SIG-M5 (cell line): ENCODE measurements at places on chromosomes 1 and 21.

GRCh38 chr1:9097947-9098705, 28.7 kb upstream of the SLC2A5 start:
- no peak for DNase-seq

- no peak for DNase-seq
Measured at GRCh38 chr1:184283999-184284398, 102.8 kb upstream of the C1orf21 start.

DNA sequence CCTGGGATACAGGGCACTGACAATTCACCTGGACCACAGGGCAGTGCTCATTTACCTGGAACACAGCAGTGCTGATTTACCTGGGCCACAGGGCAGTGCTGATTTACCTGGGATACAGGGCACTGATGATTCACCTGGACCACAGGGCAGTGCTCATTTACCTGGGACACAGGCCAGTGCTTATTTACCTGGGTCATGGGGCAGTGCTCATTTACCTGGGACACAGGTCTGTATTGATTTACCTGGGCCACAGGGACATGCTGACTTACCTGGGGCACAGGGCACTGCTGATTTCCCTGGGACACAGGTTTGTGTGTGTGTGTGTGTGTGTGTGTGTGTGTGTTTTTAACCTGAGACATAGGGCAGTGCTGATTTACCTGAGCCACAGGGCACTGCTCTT, 261.7 kb downstream of the MATN1 start:
- DNase-seq, result no peak

DNA sequence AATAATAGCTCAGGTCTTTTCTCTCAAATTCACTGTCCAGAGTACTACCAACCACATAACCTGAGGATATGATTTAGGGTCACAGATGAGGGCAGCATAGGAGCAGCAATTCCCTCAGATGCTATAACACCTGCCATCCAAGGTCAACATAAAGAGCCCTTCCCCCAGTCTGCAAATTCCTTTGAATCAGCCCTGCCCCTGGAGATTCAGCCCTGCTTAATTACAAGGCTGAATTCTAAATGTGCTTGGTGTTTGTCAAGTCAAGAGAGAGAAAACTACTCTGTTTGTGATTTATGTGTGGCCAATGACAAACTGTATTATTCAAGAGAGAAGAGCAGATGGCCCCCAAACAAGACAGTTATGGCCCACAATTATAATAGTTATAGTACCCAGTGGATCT, 195.7 kb upstream of the ADGRL2 start:
- no peak for DNase-seq

- no peak for DNase-seq
Measured at GRCh38 chr1:22916471-22916820, 56.2 kb downstream of the LACTBL1 start.

DNA sequence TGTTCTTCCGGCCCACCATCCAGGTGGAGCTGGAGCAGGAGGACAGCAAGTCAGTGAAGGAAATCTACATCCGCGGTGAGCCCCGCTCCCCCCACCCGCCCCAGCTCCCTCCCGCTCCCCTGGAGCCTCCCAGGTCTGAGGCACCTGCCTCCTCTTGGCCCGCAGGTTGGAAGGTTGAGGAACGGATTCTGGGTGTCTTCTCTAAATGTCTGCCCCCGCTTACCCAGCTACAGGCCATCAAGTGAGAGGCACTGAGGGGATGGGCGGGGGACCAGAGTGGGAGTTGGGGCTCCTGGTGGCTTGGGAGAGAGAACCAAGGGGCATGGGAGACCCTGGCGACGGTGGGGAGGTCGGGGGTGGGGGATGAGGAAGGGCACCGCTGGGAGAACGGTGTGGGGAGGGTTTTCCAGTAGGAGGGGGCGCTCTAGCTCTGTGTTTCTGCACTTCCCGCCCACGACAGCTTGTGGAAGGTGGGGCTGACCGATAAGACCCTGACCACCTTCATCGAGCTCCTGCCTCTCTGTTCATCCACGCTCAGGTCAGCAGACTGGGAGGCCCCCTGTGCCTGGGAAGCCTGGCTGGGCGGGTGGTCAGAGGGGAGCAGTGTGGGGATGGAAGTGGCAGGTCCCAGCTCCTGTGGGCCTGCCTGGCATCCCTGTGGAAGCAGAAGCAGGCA, 4.2 kb downstream of the LRRC71 start:
- DNase-seq, result no peak

DNA sequence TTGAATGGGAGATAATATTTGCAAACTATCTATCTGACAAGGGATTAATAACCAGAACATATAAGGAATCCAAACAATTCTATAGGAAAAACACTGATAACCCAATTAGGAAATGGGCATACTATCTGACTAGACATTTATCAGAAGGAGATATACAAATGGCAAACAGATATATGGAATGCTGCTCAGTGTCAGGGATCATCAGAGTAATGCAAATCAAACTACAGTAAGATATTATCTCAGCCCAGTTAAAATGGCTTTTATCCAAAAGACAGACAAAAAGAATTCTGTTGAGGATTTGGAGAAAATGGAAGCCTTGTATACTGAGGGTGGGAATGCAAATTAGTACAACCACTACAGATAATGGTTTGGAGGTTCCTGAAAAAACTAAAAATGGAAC, 758.0 kb upstream of the B3GALT2 start:
- no peak for DNase-seq

DNA sequence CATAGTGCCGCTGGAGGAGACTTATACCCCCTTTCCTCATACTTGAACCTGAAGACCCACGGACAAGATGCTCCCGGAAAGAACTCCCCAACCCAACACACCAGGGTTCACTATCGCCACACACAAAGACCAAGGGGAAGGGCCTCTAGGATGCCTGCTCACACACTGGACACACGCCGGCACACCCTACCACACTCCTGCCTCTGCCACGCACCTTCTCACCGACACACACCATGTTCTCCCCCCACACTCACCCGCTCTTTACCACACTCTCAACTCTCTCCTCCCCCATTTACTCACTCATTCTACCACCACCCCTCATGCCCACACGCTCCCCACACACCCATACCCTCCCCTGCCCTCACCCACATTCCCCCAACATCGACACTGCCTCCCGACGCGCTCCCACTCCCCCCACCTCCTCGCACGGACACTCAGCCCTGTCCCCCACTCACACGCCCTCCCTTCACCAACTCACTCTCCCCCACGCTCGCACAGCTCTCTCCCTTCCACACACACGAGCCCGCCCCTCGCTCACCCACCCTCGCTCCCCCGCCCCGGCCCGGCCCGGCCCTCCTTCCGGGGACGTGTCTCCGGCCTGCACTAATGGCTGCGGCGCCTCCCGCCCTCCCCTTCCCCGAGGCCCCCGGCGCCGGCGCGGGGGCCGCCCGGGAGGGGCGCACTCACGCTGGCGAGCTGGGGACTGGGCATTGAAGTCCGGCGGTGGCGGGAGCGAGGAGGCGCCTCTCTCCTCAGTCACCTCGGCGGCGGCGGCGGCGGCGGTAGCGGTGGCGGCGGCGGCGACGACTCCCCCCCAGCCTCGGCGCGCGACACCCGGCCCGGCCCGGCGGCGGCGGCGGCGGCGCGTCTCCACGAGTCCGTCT, 626 bp downstream of the PTP4A2 start:
- no peak for DNase-seq

- DNase-seq, result no peak
Measured at GRCh38 chr1:23732363-23733224, 10.7 kb upstream of the ELOA start.

DNA sequence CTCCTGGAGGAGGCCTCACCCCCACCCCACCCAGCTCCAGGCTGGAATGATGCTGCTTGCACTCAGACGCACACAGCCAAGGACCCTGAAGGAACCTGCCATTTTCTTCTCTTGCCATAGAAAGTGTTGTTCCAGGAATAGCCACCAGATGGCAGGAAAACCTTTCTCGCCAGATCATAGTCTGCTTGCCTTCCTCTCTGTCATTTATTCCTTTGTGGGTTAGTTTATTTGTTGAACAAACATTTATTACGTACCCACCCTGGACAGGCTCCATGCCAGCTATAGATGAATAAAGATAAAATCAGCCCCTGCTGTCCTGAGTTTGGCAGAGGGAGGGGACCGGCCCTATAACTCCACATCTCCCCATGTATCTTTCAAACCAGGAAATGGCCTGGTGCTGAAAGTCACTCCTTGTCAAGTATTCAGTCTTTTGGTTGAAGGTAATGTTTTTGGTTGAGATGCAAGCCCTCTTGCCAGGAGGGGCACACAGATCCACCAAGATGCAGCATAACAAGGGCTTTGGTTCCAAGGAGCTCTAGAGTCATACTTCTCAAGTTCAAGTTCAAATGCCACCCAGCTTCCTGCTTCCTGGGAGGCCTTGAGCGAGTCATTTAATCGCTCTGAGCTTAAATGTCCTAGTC, 7.0 kb upstream of the KCNC4 start:
- peak; percentile 11 for DNase-seq

GRCh38 chr1:159443066-159443750, 3.7 kb downstream of the OR10J1 start:
- DNase-seq, result no peak

GRCh38 chr1:209248649-209249279, 334.8 kb upstream of the CAMK1G start:
- DNase-seq, result no peak

- DNase-seq, result no peak
Measured at GRCh38 chr1:53598966-53599365, 139.8 kb downstream of the DMRTB1 start.

- no peak for DNase-seq
Measured at GRCh38 chr21:14742119-14742518, 196.0 kb upstream of the SAMSN1 start.

GRCh38 chr1:220767312-220768125, 19.2 kb upstream of the MTARC1 start:
- DNase-seq, result no peak

DNA sequence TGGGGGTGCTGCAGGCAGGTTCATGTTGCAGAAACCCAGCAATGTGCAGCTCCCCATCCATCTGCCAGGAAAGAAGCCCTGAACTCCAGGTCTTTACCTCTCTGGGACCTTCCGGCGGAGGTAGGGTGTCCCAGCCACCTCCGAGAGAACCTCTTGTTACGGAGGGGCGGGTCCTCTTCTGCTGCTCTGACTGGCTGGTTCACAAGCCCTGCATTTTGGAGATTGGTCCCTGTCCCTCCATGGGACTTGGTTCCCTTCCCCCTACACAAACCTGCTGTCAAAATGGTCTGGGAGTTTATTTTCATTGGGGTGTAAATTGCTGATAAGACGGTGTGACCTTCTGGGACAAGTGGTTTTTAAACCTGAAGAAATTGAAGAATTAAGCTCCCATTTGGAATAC, 8.0 kb upstream of the CELSR2 start:
- no peak for DNase-seq

DNA sequence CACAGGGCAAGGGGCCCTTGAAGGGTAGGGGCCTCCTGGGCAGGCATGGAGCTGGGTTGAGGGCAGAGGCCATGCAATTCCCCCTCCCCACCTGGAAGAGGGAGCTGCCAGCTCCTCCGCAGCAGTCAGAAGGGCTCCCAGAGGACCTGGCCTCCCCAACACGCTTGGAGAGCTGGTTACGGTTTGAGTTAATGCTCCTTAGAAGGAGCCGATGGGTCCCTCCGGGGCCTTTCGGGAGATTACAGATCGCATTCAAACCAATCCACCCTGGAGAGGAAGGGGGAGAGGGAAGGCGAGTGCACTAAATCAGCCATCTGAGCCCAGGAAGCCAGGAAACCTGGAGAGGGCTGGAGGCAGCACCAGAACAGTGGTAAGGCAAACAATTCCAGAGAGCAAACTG, 106.3 kb upstream of the CSF3R start:
- no peak for DNase-seq

DNA sequence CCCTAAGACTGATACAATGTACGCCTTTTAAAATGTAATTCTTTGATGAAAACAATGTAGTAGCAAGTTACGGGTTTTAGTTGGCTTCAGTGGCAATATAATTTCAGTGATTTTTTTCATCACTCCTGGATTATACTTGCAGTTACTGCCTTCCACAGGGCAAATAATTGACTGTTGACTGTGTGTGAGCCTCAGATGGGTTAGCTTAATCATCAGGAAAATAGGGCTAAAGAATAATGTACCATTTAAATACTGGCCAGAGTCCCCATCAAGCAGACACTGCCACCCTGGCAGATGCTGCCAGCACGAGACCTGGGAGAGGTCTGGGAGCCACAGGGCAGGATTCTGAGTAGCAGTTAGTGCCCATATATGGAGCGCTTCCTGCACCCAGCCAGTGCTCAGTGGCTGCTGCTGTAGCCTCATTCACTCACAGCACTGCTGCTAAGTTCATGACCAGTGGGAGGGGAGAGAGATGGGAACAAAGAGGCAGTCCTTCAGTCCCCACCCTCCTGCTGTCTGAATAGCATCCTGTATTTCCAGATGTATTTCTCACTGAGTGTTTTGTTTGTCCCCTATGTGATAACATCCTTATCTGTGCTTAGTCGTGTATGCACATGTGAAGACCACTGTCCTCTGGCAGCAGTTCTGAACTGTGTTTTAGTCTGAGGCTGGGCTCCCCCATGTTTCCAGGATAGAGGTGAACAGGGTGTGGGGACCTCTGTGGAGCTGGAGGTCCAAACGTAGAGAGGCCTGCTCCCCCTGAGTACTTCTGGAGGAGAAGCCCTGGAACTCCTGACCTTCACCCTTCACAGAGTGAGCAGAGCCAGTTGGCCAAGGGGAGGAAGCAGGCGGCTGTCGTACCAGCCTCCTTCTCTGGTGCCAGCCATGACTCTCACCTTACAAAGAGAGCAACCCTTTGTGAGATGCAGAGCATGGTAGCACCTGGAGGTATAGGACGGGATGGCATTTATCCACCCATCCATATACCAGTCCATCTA, 80.4 kb downstream of the ADARB1 start:
- DNase-seq, result no peak

DNA sequence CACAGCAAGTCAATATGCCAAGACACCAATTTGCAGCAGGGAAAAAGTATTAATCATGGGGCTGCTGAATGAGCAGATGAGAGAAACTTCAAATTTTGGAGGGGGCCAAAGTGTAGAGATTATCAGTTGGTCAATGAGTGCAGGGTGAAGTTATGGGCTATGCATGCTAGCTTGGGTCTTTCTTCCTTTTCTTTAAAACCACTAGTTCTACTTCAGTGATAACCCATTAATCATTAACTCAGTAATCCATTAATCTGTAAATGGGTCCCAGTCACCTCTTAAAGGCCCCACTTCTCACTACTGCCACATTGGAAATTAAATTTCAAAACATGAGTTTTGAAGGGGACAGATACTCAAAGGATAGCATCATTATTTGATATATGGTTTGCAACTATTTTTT, 688.6 kb upstream of the ADGRL4 start:
- no peak for DNase-seq

DNA sequence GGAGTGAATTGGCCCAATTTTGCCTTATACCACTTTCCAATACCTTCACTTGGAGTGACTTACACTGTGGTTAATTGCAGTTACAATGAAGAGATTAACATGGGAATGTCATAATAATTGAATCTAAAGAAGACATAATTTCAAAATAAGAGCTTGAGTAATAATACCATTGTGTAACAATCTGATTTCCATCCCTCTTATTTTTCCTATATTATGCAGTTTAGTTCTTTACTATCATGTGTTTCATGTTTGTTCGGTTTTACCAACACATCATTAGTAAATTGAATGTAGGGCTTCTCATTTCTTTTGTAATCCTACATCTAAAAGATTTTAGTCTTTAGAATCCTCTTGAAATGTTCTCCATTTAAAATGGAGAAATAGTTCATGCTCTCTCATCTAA, 19.2 kb upstream of the XPR1 start:
- no peak for DNase-seq
